ENCODE measurements at places on chromosomes 3 and 15.

DNA sequence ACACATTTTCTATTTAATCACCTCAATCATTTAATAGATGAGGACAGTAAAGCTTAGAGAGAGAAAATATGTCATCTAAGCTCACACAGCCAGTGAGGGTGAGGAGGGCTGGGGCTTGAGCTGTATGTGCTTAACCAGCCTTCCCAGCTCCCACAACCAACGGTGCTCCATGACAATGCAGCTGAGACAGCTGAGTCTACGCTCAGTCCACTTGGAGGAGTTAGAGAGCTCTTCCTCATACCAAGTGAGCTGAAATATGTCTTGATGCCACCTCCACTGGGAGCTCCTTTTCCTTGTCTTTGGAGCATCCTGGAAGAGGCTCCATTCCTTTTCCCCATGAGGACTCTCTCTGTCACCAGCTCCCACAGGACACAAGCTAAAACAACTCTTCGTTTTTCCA is 9.3 kb downstream of the HOMER2 start:
- DNase-seq: no peak

DNA sequence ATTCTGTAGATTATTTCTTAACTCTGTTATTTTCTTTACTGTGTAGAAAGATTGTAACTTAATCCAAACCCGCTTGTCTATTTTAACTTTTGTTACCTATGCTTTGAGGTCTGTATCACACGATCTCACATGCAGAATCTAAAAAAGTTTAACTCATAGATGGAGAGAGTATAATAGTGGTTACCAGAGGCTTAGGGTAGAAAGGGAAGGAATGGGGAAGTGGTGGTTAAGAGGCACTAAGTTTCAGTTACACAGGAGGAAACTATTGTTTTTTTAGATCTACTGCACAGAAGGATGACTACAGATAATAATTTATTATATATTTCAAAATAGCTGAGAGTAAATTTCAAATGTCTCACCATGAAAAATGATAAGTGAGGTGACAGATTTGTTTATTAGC is 515.2 kb downstream of the RSL24D1 start:
- no peak for DNase-seq

- DNase-seq: no peak
Observed at GRCh38 chr3:69370901-69371301, 15.0 kb downstream of the FRMD4B start.

DNA sequence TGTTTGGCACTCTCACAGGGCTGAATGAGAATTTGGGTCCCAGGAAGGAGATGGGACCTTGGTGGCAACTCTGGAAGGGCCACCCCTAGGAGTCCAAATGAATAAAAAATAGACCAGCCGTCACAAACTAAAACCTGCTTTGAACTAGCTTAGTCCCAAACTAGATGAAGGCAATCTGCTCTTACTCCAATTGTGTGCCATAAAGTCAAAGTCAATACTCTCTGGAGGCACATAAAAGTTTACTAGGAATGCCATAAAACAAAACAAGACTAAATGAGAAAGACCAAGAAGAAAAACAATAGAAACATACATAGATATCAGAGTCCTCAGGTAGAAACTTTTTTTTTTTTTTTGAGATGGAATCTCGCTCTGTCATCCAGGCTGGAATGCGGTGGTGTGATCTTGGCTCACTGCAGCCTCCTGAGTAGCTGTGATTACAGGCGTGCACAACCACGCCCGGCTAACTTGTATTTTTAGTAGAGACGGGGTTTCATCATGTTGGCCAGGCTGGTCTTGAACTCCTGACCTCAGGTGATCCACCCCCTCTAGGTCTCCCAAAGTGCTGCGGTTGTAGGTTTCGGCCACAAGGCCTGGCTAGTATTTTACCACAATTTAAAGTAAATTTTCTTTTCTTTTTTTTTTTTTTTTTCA is 8.1 kb downstream of the GOLGA6L2 start:
- no peak for DNase-seq

DNA sequence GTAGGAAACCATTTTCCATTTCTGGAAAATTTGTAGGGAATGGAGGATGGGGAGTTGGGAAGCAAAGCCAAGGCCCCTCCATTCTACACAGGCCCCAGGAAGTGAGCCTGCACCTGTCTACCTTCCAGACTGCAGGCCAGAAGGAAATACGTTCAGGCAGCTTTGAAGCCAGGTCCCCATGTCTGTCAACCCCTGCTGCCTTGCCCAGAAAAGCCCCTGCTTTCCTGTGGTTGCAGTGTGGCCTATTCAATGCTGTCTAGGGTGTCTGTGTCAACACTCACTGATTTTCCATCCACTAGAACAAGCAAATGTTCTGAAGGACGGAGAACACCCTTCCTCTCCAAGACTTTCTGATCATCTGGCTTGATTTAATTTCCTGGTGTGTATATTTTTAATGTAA is 281.9 kb downstream of the TLE3 start:
- DNase-seq: no peak

DNA sequence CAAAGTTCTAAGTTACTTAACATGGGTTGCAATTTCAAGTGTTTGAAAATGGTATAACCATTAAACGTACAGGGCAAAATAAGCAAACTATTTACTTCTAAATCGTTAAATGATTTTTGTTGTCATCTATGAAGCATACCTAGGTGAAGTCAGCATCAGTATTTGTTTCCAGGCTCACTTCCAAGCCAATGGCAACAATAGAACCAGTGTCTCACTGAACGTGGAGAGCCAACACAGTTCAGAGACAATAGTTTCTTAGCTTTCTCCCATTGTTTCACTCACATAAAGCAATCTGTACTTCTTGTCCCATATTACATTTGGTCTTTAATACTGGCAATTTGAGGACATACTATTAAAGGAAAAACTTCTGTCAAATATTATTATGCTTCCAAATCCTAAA is 397.2 kb downstream of the MECOM start:
- DNase-seq: no peak

- DNase-seq: no peak
Observed at GRCh38 chr3:12351145-12351544, 62.3 kb downstream of the PPARG start.

GRCh38 chr15:39752991-39753390 is 29.6 kb downstream of the FSIP1 start:
- no peak for DNase-seq

DNA sequence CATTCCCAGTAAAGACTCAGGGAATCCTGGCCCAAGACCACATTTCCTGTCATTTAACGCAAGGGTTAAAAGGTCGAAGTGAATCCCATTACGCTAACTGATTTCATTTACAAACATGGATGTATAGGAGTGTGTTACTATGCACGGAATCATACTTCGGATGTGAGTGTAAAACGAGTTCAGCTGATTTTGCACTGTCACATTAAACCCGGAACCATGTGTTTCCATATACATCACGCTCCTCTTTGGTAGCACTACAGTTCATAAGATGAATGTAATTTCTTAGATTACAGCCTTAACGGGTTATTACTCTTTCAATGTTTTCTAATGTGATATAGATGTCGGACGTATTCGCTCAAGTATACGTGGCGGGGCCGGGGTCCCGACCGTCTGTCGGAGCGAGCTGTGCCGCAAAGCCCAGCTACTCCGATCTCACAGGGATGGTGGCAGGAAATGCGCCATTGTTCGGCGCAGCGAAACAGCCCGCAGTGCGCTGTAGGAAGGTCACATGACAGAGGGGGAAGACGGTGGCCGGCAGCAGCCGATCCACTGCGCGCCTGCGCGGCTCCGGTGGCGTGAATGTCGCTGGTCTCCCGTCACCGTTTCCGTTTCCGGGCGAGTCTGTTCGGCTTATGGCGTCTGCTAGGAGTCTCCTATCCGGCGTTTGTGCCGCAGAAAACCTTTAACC is 97.3 kb downstream of the NPAP1 start:
- DNase-seq: peak; percentile 39

- no peak for DNase-seq
Observed at GRCh38 chr3:23840521-23840920, 34.8 kb downstream of the UBE2E1 start.

GRCh38 chr3:171915275-171915674 is 72.1 kb downstream of the TMEM212 start:
- no peak for DNase-seq

DNA sequence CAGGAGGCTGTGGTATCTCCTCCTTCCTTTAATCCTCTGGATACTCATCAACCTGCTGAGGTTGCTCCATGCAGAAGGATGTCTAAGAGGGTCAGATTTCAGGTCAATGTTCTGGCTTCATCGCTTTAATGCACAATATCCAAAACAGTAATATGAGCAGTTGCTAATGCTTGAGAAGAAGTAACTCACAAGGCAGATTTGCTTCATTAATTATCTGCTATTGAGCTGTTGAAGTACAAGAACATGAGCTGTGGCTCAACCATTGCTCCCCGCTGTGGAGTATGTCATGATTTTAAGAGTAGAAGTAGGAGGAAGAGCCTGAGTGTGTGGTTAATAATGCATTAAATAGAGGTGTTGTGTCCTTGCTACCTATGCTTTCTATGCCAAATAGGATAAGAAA is 1412.9 kb upstream of the ALCAM start:
- no peak for DNase-seq

DNA sequence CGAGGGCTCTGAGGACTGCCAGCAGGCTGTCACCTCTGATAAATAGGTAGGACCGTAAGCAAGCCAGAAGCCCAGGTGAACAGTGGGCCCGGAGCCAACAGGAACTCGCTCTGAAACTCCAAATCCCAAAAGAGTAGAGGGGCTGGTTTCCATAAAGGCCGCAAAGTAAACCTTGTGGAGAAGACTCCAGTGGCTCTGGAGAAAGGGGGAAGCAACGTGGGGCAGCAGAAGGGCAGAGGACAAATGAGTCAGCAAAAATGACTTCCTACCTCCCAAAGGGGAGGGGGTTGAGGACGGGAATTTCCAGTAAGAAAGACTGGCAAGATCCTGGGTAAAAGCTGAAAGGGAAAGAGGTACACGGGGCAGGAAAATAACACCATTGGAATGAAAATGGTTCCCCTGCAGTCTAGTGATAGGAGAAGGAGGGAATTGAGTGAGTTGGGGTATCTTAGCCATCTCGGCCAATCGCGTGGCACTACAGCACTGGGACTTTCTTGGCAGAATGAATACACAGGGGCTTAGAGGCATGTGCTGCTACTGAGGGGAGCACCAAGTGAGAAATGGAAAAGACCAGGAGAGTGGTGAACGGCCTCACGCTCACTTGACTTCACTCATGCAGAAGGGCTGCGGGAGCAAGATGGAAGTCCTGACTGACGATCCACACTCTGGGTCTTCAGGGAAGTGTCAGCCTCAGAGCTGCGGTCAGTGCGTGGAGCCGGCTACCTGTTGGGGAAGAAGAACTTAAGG is 33.2 kb downstream of the BMF start:
- no peak for DNase-seq

DNA sequence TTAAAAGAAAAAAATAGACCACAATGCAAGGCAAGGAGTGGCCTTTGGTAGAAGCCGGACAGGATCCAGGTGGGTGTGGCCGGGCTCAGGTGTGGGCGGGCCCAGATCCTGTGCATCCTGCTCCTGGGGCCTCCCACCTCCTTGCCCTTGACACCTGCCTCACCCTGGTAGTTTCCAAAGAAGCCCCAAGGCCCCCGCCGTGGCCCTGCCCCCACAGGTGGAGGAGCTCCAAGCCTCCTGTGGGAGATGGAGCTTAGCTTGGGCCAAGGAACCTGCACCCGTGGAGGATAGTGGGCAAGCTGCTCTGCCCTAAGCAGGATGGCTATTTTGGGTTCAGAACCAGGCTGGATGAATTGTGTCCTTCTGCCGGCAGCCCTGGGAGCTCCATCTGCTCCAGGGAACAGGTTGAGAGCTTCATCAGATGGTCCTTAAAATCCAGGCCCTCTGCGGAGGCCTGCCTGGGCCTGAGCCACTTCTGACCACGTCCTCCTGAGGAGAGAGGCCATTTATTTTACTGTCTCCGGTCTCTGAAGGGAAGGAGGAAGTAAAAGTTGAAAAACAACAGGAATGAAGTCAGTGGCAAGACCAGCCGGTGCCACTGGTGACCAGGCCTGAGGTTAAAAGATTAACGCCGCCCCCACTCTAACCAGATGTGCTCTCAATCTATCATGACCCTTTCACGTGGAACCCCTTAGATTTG is 53.9 kb upstream of the KLF13 start:
- no peak for DNase-seq

GRCh38 chr15:70466895-70467529 is 296.3 kb downstream of the UACA start:
- no peak for DNase-seq

- DNase-seq: no peak
Observed at GRCh38 chr15:57314221-57314620, 62.1 kb upstream of the CGNL1 start.

GRCh38 chr3:132679911-132680310 is 19.8 kb downstream of the UBA5 start:
- no peak for DNase-seq

DNA sequence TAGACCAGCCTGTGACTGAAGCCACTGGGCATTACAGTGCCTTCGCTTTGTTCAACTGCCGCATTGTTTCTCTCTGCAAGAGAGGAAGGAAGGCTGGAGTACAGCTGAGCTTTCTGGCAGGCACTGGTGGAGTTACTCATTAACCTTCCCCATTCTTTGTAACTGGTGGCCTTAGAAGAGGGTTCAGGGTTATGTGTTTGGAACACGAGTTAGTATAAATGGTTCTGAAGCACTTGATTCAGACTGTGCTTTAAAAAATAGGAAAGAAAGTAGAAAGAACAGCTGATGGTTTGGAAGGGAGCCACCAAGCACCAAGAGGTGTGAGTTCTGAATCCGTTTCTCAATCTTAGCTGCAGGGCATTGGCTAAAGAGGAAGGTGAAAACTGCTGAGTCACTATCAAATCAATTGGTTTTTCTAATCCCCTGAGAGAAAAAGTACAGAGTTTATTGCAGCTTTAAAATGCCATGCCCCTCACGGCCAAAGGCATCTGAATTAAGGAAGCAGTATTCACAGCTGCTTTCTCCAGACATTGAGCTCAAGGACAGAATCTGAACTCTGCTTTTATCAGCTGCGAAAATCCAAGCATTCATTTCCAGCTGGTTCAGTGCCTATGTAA is 3.6 kb downstream of the HGD start:
- DNase-seq: peak; percentile 38

DNA sequence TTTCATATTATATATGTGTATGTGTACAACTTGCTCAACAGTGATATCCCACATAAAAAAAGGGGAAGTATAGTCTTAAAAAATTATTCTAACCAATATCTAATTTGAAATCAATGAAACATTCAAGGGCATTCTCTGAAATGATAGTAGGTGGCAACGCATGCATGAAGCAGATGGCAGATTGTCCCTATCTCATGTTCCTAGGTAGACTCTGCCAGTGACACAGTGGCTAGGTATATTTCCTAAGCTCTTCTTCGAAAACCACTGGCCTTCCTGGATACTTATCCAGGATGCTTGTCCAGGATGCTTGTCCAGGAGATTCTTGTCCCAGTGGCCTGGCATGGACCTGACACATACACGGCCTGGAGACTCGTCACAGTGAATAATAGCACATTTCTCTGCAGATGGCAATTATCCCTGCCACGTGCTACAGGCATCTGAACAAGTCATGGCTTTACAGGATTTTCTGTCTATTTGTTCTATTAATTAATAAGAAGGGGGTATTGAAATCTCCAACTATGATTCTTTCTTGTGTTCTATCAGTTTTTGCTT is 54.9 kb downstream of the OCA2 start:
- no peak for DNase-seq

All from substantia nigra (tissue), 51 donors.